ENCODE measurements at places on chromosomes 4 and X. TPM values are rescaled to one million over a fixed set of nuclear protein-coding genes. Genes with fewer than 3 reads are reported as not detected.

The FGFBP1 gene
- total RNA-seq, result 0.22 TPM

The GAGE2A gene
- not detected for total RNA-seq

The XAGE2 gene
- total RNA-seq, result not detected

The FOXP3 gene
- total RNA-seq, result 0.11 TPM

The LDOC1 gene
- 30.2 TPM for total RNA-seq

The TSPAN7 gene
- total RNA-seq, result 66.2 TPM

Data from thyroid gland (tissue), 4 donors.